HepG2 (cell line): ENCODE measurements at places on chromosomes 3 and 15.
A peak's percentile ranks its signal among the peaks of the same experiment; 100 is the strongest.

DNA sequence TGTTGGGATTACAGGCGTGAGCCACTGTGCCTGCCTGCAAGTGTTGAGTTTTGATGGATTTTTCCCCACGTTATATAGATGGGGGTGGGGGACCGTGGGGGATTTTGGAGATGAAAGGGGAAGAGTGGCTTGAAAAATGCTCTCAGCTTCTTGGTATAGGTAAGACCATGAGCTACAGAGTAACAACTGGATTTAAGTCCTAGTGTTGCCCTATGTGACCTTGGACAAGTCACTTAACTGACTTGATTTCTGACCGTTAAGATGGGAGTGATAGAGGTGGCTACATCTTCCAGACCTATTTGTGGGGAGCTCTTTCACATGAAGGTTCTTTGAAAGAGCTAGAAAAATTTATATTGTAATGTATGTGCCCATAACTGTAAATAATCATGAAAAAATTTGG lies 13.3 kb downstream of the TRIM71 start:
- no peak for DNase-seq

- no peak for DNase-seq
Measured at GRCh38 chr3:73674280-73674679, 49.5 kb upstream of the PDZRN3 start.

DNA sequence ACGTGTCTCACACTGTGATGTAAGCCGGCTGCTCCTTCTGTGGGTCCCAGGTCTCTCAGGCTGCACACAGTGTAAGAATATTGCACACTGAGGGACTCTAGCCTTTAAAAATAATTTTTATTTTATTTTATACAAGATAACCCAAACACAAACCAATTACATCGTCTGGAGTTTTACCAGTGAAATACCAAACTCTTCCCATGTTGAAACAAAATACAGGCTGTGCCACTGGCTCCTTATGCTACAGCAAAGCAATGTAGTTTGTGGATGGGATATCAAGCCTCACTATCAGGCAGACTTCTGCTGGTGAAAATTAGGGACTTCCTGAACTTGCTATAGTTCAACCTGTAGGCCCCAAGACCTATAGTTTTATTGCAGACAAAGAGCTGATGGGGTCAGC lies 311.3 kb upstream of the SLCO3A1 start:
- DNase-seq = no peak

DNA sequence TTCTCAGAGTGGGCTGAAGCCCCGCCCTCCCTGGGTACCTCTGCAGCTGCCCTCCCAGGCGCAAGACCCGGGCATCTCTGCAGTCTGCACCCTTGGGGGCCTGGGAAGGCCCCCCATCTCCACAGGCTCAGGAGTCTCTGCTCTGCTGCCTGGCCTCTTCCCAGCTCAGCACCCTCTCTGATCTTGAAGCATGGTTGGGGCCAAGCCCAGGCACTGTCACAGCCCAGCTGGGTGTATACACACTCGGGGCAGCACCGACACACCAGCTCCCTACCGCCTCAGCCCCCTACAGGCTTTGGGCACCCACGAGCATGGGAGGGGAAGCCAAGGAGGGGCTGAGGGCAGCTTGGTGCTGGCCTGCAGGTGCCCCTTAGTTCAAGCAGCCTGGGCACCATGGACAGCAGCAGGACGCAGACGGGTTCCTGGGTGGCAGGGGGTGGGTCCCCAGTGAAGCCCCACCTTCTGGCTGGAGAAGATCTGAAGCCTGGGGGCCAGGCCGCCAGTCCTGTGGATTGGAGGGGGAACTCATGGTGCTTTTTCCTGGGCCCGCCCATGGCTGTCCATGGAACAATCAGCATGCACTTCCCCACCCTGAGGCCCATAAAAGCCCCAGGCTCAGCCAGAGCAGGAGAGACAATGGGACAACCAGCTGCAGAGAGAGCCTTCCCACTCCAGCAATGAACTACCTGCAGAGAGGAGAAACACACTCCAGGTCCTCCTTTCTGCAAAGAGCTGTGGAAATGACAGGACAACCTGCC lies 170.6 kb downstream of the TJP1 start:
- DNase-seq = no peak

- DNase-seq = peak; percentile 35
Measured at GRCh38 chr3:79081335-79081734, 686.5 kb downstream of the ROBO1 start.

DNA sequence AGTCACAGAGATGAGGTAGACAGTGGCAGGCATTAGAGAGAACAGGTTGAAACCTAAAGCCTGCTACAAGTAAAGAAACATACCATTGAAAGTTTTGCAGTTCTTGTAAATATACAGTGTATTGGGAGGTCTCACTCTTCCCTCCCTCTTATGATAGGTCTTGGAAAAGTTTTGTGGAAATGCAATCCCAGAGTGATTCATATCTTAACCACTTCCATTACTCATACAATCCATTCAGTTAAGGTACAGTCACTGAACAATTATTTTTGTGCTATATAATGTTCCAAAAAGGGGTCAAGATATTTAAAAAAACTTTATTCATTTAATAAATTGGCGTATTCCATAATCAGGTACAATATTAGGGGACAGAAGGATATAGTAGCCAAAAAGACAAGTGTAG lies 737.7 kb upstream of the ALCAM start:
- no peak for DNase-seq

GRCh38 chr3:14911651-14912050 lies 35.7 kb upstream of the NR2C2 start:
- no peak for DNase-seq

GRCh38 chr3:44885618-44886017 lies 11.2 kb downstream of the TGM4 start:
- DNase-seq = peak; percentile 34

DNA sequence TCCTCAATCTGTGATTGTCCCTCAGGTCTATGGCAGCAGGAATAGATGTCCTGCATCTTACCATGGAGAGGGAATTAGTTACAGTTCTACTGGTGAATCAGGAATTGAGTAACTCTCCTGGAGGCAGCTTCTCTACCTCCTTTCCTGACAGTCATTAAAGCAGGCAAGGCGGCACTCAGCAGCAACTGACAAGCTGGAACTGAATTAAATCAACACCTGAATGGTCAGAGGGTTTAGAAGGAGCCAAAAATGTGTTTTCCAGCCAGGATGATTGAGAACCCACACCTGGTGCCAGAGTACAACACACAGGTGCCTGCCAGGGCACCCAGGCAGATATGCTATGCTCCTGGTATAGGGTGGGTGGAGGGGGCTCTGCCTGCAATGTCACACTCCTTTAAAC lies 43.1 kb upstream of the TIPARP start:
- no peak for DNase-seq

DNA sequence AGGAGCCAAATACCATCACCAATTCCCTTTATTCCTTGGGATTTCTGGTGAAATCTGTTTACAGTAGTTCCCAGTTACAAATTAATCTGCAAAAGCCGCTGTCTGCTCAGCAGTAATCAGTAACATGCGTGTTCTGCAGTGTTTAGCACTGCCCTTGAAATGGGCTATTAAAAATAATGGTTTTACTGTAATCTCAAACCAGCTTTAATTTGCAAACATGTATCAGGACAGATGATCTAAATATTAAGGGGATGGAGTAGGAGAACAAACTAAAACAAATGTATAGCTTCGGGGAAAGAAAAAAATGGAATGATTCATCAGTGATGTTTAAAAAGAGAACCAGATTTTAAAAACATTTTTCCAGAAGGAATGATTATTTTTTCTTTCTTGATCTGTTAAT lies 513.2 kb downstream of the MECOM start:
- DNase-seq = no peak

- DNase-seq = no peak
Measured at GRCh38 chr3:194128202-194128918, 7.6 kb upstream of the HES1 start.
